Urinary bladder (tissue), 4 donors: ENCODE measurements at places on chromosomes 4 and X. TPM values are rescaled to one million over a fixed set of nuclear protein-coding genes. Genes with fewer than 3 reads are reported as not detected.
A peak's percentile ranks its signal among the peaks of the same experiment; 100 is the strongest.

Gene SUPT20HL1
- polyA plus RNA-seq, result 0.04 TPM

- DNase-seq, result no peak
Observed at GRCh38 chrX:20487227-20487626, 220.5 kb upstream of the RPS6KA3 start.

DNA sequence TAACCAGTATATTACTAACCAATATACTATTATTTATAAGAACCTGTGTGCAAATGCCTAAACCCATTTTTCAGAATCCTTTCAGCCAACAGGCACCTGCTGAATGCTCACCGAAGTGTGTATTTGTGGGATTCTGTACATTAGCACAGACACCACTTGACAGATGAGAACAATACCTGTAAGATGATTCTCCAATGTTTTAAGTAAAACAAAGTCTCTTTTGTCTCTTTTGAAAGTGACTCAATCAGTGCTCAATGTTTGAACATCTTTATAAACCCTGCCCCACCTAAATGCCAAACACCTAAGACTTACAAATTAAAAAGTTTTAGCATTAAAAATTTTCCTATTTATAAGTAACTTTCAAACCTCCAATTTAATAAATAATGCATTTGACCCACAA, 763 bp downstream of the ASB9 start:
- DNase-seq, result no peak

- DNase-seq, result no peak
Observed at GRCh38 chrX:72094894-72095293, 36.8 kb downstream of the RTL5 start.

DNA sequence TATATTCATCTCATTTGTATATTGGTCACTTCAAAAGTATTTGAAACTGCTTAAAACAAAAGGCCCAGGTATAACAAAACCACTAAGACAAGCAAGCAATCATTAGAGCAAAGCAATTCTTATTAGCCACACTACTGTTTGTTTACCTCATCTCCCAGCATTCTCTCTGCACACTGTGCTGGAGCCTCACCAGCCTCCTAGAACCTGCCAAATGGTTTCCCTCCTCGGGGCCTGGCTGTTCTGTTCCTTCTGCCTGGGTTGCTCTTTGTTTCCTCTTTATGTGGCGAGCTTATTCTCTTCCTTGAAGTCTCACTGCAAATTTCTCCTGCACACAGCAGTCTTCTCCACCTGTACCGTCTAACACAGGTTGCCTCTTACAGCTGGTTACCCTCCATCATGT, 67.5 kb upstream of the MND1 start:
- no peak for DNase-seq

GRCh38 chr4:70839589-70840093, at the start of gene GRSF1:
TSS of gene GRSF1 (minus strand) at chr4:70839890. CDS start at chr4:70839827, 63 bp downstream.
- peak; percentile 48 for DNase-seq

Gene SMIM20
- 48.9 TPM for polyA plus RNA-seq

- no peak for DNase-seq
Observed at GRCh38 chr4:106893903-106894302, 142.2 kb downstream of the DKK2 start.

Gene ARHGAP36
- 0.11 TPM for polyA plus RNA-seq

Gene RHOXF2B
- not detected for polyA plus RNA-seq
